ENCODE measurements at places on chromosomes 7 and 10.

- peak; percentile 63 for DNase-seq
Measured at GRCh38 chr10:132970641-132971438, 28.5 kb upstream of the CFAP46 start.

- no peak for DNase-seq
Measured at GRCh38 chr10:13907570-13907969, 320.8 kb downstream of the PRPF18 start.

DNA sequence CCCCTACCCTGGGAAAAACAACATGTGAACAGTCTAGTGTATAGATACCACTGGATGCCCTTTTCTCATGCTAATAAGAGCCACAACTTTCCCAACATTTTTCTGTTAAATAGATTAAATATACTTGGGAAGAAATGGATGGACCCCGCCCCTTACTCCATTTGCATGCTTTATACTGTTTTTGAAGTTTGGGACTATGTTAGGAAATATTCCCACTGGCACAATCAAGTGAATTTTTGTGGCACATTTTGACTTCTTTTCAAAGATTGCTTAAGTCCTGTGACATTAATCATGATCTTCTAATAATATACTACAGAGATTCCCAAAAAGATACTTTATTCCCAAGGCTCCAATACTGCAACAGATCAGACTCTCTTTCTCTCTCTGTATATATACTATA lies 216.6 kb downstream of the TWIST1 start:
- no peak for DNase-seq

GRCh38 chr7:129557686-129558481 lies 53.6 kb upstream of the NRF1 start:
- DNase-seq, result no peak

GRCh38 chr10:42939237-42939636 lies 137.6 kb upstream of the RET start:
- no peak for DNase-seq

DNA sequence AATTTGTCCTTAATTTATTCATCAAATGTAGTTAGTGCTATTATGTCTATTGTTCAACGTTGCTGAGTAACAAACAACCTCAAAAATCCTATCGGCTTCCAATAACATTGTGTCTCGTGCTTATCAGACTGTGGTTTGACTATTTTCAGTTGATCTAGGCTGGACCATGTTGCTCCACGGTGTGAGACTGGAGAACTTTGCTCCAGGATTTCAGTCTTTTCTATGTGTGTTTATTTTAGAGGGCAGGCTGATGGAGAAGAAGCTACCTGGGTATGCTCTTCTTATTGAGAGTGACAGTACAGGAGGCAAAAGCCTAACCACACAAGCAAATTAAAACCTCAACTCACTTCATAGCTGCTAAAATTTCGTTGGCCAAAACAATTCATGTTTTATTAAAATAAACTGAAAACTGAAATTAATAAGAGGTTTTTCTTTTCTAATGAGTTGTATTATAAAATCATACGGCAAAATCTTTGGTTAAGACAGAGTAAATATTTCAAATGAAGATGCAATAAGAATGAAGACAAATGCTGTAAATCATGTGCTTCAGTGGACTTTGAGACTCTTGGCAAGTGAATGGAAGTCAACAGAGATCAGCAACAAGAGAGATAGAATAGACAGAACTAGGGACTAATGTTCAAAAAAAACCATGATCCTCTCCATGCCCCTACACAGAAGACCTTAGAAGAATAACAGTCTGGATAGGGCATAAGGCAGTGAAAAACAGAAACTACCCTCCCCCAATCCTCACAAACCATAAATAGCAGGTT lies 418.0 kb upstream of the ETV1 start:
- DNase-seq, result no peak

- DNase-seq, result peak; percentile 67
Measured at GRCh38 chr10:43606323-43607198, at the start of gene ZNF485. Gene ZNF485 (plus strand): TSS chr10:43606438. CDS start chr10:43607051, 613 bp downstream.

DNA sequence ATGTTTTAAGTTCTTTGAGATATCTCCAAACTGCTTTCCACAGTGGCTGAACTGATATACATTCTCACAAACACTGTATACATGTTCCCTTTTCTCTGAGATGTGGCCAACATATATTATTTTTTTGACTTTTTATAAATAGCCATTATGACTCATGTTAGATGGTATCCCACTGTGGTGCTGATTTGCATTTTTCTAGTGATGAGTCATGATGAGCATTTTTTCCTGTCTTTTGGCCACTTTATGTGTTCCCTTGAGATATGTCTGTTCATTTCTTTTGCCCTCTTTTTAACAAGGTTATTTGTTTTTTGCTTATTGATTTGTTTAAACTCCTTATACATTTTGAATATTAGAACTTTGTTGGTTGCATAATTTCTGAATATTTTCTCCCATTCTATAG lies 1055.1 kb downstream of the NXPH1 start:
- DNase-seq, result no peak

- no peak for DNase-seq
Measured at GRCh38 chr10:72429931-72430330, 75.2 kb upstream of the DNAJB12 start.

DNA sequence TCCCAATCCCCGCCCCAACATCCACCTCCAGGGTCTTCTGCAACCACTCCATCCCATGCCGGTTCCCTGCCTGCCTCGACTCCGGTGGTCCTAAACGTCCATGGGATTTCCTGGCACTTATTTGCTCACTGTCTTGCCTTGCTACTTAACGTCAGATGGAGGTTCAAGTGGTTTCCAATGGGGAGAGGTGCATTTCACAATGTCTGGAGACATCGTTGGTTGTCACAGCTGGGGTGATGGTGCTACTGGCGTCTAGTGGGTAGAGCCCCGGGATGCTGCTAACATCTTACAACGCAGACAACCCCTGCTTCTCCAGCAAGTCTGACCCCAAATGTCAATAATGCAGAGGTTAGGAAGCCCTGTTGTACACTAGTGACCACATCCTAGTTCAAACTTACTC lies 82.9 kb upstream of the ANLN start:
- DNase-seq, result no peak

DNA sequence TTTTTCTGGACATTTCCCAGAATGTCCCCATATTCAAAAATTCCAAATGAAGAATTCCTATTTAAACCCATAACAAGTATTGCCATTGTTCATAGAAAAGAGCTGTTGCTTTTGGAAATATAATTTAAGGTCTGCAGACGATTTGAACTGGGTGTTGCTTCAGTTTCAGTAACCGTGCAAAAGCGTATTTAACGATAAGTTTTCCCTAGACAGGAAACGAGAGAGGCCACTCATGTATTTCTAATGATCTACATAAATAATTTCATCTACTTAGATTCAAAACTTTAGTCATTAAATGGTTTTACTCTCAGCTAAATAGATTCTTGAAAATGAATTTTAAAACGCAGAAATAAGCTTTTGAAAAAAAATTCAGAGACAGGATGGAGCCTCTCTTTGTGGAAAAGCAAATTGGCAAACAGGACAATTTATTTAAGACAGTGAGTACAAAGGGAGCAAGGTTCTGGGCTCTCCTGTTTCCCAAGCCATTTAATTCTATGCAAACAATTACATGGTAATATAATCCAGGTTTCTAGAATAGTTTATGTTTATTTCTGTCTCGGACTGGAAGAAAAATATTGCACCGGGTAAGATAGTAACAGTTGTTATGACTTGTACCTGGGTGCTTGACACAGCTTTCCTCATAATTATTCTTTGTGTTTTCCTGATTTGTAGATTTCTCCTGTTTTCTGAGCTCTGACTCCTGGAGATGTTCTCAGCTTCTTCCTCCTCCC lies 263.0 kb downstream of the BAMBI start:
- no peak for DNase-seq

- DNase-seq, result no peak
Measured at GRCh38 chr7:72445075-72445474, 32.9 kb upstream of the CALN1 start.

GRCh38 chr7:155850766-155851678 lies 38.8 kb upstream of the SHH start:
- no peak for DNase-seq

DNA sequence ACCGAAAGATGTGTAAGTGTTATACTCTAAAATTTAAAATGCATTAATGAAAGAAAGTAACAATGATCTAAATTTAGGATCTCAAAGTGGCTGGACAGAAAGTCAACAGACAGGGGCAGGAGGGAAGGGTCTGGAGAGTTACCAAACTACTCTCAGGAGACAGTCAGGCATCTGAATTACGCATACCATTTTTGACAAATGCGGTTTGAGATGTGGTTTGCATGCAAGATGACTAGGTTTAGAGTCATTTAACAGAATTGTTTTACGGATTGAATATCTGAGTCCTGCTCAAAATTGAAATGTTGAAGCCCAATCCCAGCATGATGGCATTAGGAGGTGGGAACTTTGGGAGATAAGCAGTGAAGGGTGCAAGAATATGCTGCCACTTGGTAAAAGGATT lies 314.1 kb downstream of the WDR11 start:
- no peak for DNase-seq

DNA sequence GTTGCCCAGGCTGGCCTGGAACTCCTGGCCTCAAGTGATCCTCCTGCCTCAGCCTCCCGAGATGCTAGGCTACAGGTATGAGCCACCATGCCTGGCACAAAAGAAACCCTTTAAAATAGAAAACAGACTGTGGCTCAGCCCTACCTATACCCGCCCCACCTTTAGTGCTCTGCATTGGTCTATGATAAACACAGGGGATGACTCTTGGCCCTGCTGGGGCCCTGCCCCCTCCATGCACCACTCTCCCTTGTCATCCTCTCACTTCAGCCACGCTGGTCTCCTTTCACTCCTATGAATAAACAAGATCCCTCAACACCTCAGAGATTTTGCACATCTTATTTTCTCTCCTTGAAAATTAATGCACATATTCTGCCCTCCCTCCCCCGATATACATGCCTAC lies 251.4 kb upstream of the KLF14 start:
- DNase-seq, result no peak

GRCh38 chr7:9082203-9082602 lies 648.8 kb downstream of the NXPH1 start:
- DNase-seq, result no peak

Data from upper lobe of left lung (tissue), 6 donors.